ENCODE measurements at places on chromosomes 2 and 18. TPM values are rescaled to one million over a fixed set of nuclear protein-coding genes. Genes with fewer than 3 reads are reported as not detected.
A peak's percentile ranks its signal among the peaks of the same experiment; 100 is the strongest.

GRCh38 chr2:25655316-25655715 lies 18.1 kb downstream of the DTNB start:
- no peak for DNase-seq

DNA sequence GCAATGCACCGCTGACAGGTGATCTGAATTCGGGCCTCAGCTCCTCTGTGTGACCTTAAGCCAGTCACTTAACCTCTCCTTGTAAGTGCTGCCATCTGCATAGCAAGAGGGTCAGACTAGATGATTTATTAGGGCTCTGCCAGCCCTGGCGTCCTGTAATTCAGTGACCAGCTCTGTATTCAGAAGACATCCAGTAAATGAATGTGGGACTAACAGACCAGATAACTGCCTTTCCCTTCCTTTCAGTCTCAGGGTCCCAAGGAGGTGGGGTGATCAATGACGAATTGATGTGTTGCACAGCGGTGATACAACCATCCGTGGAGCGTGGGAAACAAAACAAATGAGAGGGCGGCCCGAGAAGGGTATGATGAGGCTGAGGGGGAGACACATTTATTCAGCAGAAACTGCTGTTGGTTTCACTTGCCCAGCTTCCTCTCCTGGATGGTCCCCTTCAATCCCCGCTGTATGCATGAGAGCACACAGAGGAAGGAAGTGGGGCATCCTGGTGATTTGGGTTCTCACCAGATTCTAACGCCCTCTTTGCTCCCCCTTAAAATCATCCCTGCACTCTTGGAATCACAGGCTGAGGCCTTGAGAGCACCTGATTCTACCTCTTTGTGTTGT lies 92.8 kb downstream of the VIT start:
- no peak for DNase-seq

DNA sequence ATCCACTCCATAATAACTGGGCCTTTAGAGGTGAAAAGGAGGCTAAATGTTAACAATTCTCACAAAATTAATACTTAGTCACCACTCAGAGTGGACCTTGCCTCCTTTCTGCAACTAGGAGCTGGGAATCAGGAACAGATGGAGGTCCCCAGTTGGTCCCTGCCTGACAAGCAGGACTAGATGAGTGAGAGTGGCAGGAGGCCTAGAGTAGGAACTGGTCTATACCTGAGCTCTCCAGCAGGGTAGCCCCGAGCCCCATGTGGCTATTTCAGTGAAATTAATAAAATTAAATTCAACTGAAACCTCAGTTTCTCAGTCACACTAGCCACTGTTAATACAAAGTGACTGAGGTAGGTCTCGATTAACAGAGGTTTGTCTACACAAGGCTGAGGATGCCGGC lies 150.5 kb downstream of the MYO5B start:
- DNase-seq = no peak

DNA sequence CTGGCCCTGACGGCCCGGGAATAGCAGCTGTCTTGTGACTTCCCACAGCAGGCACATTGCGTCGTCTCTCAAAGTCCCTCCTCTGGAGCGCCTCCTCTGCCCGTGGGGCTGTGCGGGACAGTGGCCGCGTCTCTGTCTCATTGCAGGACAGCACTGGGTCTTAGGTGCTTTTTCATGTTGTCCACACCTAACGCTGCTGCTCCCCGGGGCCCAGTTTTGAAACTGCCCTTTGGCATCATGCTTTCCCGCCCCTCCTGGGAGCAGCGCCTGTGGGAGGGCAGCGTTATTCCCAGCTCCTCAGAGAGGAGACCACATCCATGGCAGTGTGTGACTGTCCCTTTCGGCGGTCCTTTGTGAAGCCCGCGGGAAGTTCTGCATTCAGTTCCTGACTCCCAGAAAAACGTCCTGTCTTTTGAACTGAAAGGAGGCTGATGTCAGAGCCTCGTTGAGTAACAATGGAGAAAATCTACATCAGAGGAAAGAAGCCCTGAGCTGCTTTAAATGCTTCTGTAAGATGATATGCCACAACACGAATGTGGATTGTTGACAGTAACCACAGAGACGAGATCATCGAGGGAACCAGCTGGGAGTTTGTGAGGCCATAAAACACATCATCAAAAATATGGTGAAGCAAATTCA lies 226.0 kb downstream of the FAM210A start:
- peak; percentile 39 for DNase-seq

The PLCL1 gene
- polyA plus RNA-seq = 0.21 TPM
